ENCODE measurements at places on chromosomes 5 and 9. TPM values are rescaled to one million over a fixed set of nuclear protein-coding genes. Genes with fewer than 3 reads are reported as not detected.

Gene ACTBL2
- total RNA-seq = not detected

Gene UBTD2
- total RNA-seq = 25.1 TPM

Gene EQTN
- 1.5 TPM for total RNA-seq

- no peak for DNase-seq
Observed at GRCh38 chr9:79973627-79974026, 401.9 kb downstream of the TLE4 start.

- no peak for DNase-seq
Observed at GRCh38 chr5:40578501-40579451, 100.9 kb upstream of the PTGER4 start.

DNA sequence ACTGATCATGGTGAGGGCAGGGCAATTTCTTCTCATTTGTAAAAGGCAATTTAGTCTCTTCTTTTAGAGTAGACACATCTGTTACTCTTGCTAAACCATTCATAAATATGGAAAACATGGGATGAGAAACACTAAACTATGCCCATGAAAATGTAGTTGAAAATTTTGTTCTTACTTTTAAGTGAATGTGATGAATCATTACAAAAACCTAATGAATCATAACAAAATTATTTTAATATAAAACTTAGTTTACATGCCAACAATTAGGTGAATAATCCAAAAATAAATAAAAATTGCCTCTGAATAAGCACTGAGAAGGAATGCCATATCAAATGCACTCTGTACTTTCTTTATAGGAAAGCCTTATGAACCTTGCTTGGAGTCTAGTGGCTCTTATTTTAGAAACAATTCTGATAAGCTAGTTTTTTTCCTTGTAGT is 297.7 kb upstream of the EFNA5 start:
- DNase-seq = no peak

GRCh38 chr9:124260769-124261603 is 3.2 kb downstream of the NEK6 start:
- DNase-seq = no peak

DNA sequence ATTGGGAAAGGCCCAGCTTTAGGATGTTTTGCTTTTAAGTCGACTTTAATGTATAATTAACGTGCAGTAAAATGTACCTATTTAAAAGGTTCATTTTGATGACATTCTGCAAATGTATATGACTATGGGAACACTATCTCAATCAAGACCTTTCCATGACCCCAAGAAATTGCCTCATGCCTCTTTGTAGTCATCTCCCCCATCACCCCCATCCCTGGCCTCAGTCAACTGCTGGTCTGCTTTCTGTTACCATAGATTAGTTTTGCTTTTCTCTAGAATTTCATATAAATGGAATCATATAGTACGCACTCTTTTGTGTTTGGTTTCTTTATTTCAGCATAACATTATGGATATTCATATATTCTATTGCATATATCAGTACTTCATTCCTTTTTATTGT is 80.7 kb upstream of the C9orf72 start:
- DNase-seq = no peak

DNA sequence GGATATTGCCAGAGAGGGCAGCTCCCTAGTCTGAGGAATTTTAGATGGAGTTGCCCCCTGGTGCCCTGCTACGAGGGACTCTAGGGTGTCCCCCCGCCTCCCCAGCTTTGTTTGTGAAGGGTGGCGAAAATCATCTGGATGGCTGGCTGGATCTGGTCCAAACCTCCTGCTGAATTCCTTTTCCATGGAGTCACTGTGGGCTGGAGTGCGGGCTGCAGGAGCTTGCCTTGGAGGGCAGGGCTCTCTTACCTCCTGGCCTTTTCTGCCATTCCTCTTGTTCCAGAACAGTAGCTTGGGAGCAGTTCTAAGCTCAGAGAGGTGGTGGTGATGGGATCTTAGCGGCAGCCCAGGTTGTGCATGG is 2.1 kb downstream of the SYNPO start:
- DNase-seq = no peak

- no peak for DNase-seq
Observed at GRCh38 chr5:93358176-93358575, 222.8 kb downstream of the NR2F1-AS1 start.

GRCh38 chr5:34576891-34577666 is 79.0 kb upstream of the RAI14 start:
- no peak for DNase-seq

DNA sequence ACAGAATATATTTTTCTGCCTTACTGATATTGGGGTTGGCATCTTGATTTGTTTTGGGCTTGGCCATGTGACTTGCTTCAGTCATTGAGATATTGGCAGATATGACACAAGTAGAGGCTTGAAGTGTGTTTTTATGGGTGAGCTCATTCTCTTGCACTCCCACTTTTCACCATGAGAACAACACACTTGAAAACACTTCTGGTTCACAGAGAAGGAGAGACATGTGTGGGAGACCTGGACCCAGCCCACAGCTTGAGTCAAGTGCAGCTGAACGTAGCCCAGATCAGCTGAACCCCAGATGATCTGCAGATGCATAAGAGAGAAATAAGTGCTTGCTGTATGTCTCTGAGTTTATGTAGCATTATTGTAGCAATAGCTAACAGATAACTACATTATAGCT is 155.4 kb downstream of the SEMA6A start:
- DNase-seq = no peak

GRCh38 chr5:38923661-38924451 is 78.0 kb downstream of the OSMR start:
- no peak for DNase-seq

All from left colon (tissue), 2 donors.